NCI-H1436 (cell line): ENCODE measurements at places on chromosomes 7 and 10.

GRCh38 chr10:84606428-84606827 is 278.0 kb downstream of the CCSER2 start:
- no peak for DNase-seq

- DNase-seq, result no peak
Measured at GRCh38 chr7:156954941-156955340, 5.4 kb downstream of the NOM1 start.

GRCh38 chr10:381805-382204 is 246.6 kb downstream of the ZMYND11 start:
- DNase-seq, result no peak

DNA sequence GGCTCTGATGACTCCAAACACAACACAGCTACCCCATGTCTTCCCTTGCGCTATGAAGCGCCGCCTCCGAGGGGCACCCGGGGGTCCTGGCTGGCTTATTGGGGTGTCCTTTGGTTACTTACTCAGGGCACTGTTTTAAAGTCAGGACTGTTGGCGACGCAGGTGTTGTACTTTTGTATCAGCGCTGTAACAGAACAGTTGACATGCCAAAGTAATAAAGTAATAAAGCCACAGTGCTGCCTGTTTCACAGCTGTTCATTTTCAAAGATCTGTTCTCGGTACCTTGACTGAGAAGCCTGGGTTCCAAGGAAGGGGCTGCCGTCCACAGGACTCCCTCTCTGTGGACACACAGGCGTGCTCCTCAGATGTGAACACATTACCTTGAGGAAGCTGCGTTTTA is 64.1 kb downstream of the WDR37 start:
- no peak for DNase-seq
